CD8-positive, alpha-beta T cell (primary cell): ENCODE measurements at places on chromosomes 16 and 17. TPM values are rescaled to one million over a fixed set of nuclear protein-coding genes. Genes with fewer than 3 reads are reported as not detected.

TEKT1 gene
- total RNA-seq, result not detected

TLCD3B gene
- not detected for total RNA-seq

PRCD gene
- not detected for total RNA-seq

DNA sequence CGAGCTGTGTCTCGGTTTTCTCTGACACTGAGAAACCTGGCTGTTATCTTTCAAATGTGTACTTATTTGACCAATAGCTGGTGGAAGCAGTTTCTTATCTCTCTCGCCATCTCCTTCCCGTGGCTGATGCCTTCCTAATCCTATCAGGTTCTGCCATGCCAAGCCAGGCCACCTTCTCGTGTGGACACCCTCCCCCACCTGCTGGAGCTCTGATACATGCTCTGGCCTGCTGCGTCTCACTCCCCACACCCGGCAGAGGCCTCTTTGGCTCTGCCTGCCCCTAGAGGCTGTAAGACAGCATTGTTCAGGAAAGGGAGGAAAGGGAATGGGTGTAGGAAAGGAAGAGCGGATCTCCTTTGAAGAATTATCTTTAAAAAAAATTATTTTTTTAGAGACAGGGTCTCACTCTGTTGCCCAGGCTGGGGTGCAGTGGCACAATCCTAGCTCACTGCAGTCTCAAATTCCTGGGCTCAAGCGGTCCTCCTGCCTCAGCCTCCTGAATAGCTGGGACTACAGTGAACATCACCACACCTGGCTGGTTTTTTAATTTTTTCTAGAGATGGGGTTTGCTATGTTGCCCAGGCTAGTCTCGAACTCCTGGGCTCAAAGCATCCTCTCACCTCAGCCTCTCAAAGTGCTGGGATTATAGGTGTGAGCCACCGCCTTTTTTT, 7.5 kb upstream of the ARMC5 start:
- DNase-seq, result no peak

DNA sequence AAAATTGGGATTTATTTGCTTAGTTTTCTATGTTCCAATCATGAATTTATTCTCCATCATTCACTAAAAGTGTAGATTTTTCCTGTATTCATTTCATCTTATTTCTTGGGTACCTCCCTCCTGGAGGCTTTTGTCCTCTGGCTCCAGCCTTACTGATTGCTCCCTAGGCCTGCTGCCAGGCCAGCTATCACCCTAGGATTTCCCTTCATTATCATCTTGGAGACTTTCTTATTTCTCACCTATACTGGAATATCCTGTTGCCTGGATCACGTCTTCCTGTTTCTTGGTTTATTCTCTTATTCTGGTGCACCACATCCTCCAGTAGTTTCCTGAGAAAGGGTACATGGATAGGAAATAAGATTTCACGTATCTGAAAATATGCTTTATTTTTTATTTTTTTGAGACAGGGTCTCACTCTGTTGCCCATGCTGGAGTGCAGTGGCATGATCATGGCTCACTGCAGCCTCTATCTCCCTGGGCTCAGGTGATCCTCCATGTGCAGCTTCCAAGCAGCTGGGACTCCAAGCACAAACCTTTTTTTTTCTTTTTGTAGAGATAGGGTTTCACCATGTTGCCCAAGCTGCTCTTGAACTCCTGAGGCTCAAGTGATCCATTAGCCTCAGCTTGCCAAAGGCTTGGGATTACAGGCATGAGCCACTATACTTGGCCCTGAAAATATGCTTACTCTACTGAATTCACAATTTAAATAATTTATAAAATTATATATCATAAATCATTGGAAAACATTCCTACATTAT, 13.3 kb upstream of the KPNB1 start:
- DNase-seq, result no peak

GRCh38 chr16:24132048-24132796, 123.9 kb upstream of the CACNG3 start:
- DNase-seq, result no peak

GRCh38 chr17:69170377-69170776, 28.7 kb upstream of the ABCA6 start:
- DNase-seq, result no peak

DNA sequence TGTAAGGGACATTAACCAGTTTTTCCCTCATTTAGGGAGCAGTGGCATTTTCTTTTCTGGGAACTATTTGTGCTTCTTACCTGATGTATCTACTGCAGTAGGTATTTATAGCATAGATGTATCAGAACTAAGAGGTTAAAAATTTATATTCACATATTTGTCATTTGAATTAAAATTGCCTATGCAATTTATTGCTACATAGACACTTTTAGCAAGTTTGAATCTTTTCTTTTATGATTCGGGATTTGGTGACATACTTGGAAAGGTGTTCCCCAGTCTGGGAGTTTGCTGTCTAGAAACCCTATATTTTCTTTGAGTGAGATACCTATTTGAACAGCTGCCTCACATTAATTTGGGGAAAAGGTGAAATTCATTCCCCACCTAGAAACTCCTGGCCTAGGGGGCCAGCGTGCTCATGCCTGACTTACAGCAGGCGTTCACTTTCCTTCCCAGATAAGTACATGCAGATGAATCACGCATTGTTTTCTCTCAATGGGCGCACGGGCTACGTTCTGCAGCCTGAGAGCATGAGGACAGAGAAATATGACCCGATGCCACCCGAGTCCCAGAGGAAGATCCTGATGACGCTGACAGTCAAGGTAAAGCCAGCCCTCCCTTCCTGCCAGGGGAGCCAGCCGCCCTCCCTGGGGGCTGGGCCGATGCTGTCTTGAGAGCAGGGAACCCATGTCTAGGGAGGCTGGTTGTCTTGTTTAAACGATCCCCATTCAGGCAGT, 73.8 kb downstream of the SDR42E1 start:
- no peak for DNase-seq
